Glutamatergic neuron (in vitro differentiated cells): ENCODE measurements at places on chromosomes 4 and X. TPM values are rescaled to one million over a fixed set of nuclear protein-coding genes. Genes with fewer than 3 reads are reported as not detected.
A peak's percentile ranks its signal among the peaks of the same experiment; 100 is the strongest.

- no peaks in the 10 kb centered on the region for H3K36me3 ChIP-seq
- no peak for DNase-seq
- H3K27ac ChIP-seq, result no peak overlapping the region
- H3K27me3 ChIP-seq, result no peaks in the 10 kb centered on the region
- no peak overlapping the region for H3K4me3 ChIP-seq
Observed at GRCh38 chr4:124017185-124017785, 620.7 kb downstream of the SPRY1 start.

DNA sequence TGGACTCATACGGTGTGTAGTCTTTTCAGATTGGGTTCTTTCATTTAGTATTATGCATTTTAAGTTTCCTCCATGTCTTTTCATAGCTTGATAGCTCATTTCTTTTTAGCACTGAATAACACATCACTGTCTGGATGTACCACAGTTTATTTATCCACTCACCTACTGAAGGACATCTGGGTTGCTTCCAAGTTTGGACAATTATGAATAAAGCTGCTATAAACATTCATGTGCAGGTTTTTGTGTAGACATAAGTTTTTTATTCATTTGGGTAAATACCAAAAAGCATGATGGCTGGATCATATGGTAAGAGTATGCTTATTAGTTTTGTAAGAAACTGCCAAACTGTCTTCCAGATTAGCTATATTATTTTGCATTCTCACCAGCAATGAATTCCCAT is 29.0 kb downstream of the CNOT6L start:
- no peak overlapping the region for H3K27ac ChIP-seq
- H3K27me3 ChIP-seq, result no peaks in the 10 kb centered on the region
- no peak overlapping the region for H3K4me3 ChIP-seq
- no peaks in the 10 kb centered on the region for H3K4me1 ChIP-seq

- H3K4me3 ChIP-seq, result peak overlapping the region; percentile 50
- H3K36me3 ChIP-seq, result no peaks in the 10 kb centered on the region
Observed at GRCh38 chr4:79199743-79200142, 126.1 kb downstream of the NAA11 start.

GRCh38 chr4:141435446-141436225 is 200.7 kb upstream of the IL15 start:
- DNase-seq, result no peak
- no peak overlapping the region for H3K4me3 ChIP-seq
- H3K27ac ChIP-seq, result no peak overlapping the region
- H3K27me3 ChIP-seq, result no peaks in the 10 kb centered on the region
- H3K36me3 ChIP-seq, result no peaks in the 10 kb centered on the region

- H3K27me3 ChIP-seq, result no peaks in the 10 kb centered on the region
- DNase-seq, result no peak
- no peaks in the 10 kb centered on the region for H3K36me3 ChIP-seq
- no peaks in the 10 kb centered on the region for H3K4me1 ChIP-seq
Observed at GRCh38 chr4:78534286-78534955, 17.1 kb upstream of the ANXA3 start.

The DAPP1 gene
- not detected for total RNA-seq

The ARR3 gene
- total RNA-seq, result not detected

The PGAM4 gene
- total RNA-seq, result not detected

The MAGEA1 gene
- not detected for total RNA-seq
